ENCODE measurements at places on chromosomes 5 and 9.

DNA sequence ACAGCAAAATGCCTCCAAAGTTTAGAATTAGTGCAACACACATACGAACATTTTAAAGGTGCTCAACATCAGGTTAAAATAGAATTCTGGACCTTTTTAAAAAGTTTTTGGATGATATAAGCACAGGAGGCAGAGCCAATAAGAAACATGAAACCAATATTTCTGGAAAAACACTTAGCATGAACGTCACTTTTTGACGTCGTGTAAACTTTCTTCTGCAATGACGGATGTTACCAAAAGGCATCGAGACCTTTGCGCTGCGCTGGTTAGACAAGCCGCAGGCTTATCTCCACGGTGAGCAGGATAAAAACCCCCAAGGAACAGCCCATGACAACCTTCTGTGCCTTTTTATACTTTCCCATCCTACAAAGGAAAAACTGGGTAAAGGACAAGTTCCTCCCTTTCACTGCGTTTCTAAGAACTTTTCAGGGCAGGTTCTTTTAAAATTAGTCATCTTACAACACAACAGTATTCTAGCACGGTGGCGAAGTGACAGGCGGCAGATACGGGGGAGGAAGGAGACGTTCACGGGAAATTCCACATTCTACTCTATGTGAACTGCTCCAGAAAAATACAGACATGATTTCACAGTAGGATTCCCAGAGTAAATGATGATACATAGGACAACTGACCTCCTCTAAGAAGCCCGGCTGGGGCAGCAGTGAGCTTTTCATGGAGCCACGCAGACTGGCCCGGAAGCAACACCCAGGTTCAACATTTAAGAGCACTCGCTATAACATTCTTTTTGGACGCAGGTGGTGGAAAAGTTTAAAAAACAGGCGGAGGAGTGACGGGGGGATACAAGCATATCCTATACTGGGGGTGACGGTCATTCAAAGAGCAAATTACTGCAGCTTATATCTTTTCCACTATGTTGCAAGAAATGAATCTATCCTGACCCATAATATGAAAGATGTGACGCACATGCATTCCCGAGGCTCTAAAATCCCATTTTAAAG, 52.4 kb downstream of the USP20 start:
- no peak for DNase-seq

DNA sequence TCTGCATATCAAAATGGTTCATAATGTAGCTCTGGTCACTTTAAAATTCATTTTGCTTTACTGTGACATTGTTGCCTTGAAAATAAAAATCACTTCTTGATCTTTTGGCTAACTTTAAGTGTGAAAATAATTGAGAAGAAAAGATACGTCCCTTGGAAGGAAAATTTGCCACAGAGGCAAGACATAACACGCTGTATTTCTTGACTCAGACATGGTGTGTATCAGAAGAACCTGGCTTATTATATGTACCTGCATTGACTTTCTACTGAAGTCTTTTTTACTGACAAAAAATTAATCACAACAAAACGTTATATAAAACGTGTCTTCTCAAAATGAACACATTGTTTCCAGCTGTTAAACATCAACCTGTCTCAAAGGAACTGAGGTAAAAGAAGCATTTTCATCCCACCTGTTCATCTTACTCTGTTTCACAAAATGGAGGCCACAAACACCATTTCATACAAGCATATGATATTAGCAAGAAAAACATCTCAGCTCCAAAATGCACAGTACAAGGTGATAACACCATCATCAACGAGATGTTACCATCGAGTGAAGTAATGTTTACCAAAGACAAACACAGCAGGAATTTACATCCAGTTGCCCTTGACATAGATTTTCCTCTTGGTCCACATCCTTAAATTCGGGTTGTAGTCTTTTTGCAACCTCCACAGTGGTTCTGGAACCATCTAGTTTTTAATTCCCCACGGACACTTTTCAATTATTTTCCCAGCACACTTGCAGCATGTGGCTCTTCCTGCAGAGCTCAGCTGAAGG, 179.9 kb downstream of the GLIS3 start:
- no peak for DNase-seq

- DNase-seq, result no peak
Measured at GRCh38 chr5:22683050-22683449, 170.1 kb downstream of the CDH12 start.

DNA sequence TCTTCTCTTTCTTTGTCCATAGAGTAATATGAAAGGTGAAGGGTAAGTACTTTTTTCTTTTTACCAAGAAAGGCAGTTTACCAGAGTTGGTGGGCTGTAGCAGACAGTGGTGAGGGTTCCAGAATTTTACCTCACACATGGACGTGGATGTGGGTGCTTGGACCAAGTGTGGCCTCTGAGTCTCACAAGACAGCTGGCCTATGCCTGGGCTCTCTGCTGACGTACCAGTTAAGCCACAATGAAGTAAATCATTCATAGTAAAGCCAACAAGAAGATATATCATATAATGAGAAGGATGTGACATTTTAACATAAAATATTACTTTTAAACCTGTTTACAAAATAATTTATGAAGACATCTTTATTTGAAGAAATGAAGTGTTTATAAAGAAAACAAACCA, 106.0 kb downstream of the PRKACG start:
- no peak for DNase-seq

GRCh38 chr5:131854134-131854533, 57.3 kb upstream of the FNIP1 start:
- DNase-seq, result no peak

- peak; percentile 21 for DNase-seq
Measured at GRCh38 chr9:104808035-104808614, 44.2 kb downstream of the NIPSNAP3B start.

DNA sequence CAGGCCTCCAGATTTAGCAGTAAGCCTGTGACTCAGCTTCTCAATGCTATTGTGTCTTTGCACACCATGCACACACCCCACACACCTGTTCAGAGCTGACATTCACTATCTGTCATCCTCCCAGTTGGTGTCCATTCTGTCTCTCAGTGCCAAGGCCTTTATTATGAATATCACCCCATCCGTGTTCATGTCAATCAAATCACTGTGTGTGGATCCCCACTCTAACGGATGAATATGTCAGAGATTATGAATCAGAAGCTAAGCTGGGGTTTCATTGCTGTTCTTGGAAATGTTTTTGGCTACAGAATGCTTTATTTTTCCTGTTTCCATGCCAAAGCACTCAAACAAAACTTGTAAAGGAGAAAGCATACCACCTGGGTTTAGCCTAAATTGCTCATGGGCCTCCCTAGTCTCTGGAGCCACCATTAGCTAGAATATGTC, 9.4 kb upstream of the MAMDC2 start:
- DNase-seq, result no peak

GRCh38 chr5:143131972-143132371, 271.5 kb downstream of the NR3C1 start:
- DNase-seq, result no peak

DNA sequence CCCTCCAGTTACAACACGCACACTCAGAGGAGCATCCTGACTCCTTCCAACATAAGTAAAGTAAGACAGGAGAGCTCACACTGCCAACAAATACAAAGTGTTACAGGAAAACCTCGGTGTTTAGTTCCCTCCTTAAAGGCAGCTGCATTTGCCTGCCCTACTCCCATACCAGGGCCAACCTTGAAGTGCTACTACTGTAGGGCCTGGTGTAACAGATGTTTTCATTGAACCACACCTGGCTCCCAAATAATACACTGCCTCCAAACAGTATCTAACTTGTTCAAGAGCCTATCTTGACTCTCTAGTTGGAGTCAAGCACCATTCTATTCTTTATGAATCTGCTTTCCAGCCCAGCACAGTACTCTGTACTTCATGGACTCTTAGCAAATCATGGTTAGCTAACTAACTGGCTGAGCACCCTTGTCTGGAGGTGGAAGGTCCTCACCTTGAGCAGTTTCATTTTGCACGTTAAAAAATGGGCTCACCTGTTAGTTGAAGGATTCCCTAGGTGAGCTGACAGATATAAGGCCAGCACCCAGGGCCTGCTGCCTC, 34.6 kb downstream of the TTC39B start:
- no peak for DNase-seq

- no peak for DNase-seq
Measured at GRCh38 chr9:3238236-3238635, 287.6 kb downstream of the RFX3 start.

DNA sequence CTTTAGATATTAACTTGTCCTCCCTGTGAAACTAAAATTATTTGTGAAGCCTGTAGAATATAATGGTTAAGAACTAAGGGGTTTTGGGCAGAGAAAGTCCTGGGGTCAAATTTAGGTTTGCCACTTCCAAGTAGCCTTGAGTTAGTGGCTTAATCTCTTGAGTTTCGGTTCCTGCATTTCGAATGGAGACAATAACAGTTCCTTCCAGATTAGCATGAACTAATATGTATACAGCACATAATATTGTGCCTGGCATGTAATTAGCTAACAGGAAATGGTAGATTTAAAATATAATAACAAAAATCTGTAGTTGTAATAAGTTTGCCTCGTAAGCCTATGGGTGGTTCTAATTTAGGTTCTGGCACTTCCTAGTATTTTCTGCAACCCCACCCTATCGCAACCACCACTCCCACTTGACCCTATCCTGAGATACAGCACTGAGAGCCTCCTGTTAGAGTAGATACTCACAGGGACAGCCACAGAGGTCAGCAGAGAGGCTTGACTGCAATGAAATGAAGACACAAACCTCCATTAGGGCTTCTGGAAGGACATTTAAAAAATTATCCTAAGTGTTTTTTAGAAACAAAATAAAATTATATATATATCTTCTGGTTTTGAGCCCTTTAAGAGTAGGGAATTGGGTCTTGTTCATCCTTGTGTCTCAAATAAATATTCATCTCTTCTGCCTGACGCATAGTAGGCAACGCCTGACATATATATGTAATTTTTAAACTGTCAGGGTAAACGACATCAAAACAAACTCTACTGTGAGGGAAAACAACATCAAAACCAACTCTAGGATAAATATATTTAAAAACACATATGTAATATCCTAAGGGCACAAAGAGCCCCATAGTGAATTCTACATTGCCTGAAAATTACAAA, 8.5 kb downstream of the SPINK9 start:
- no peak for DNase-seq

- no peak for DNase-seq
Measured at GRCh38 chr5:56861893-56862485, 46.6 kb downstream of the MAP3K1 start.

DNA sequence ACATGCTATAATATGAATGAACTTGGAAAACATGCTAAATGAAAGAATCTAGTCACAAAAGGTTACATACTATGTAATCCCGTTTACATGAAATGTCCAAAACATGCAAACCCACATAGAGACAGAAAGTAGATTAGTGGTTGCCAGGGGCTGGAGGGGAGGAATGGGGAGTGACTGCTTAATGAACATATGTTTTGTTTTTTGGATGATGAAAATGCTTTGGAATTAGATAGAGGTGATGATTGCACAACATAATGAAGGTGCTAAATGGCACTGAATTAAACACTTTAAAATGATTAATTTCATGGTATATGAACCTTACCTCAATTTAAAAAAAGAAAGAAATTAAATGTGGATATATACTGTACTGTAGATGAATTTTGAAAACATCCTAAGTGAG, 17.6 kb upstream of the NDFIP1 start:
- DNase-seq, result no peak

DNA sequence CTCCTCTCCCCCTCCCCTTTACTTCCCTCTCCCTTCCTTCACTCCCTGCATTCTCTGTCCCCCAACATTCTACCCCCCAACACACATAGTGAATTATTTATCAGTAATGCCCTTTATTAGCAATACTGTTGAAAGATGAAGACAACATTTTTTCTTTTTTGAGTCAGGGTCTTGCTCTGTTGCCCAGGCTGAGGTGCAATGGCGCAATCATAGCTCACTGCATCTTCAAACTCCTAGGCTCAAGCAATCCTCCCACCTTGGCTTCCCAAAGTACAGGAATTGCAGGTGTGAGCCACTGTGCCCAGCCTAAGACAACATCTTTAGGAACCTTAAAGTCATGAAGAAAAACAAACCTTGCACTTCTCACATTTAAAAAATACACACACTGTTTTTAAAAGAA, 130.6 kb downstream of the ZNF462 start:
- DNase-seq, result no peak

- DNase-seq, result no peak
Measured at GRCh38 chr9:131554087-131554842, 8.9 kb downstream of the PRRT1B start.

DNA sequence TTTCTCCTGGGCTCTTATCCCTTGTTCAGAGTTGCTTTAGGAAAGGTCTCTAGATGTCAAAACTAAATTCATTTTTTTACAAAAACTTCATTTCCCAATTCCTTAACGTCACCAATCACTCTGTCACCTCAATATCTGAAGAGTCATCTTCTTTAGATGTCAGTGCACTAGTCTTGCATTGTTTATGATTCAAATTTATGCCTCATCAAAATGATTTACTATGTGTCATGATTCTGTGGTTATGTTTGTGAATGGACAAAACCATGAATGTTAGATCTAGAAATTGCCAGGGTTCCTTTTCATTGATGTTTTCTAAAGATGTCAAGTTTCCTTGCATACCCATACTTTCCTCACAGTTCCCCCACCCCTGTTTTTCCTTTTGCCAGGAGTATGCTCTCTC, 21.5 kb downstream of the CWC27 start:
- DNase-seq, result no peak

- peak; percentile 74 for DNase-seq
Measured at GRCh38 chr9:133478851-133479711, at the start of gene SLC2A6. Gene SLC2A6, minus strand, starts transcription at chr9:133479099. Its CDS starts 40 bp downstream, at chr9:133479059.

DNA sequence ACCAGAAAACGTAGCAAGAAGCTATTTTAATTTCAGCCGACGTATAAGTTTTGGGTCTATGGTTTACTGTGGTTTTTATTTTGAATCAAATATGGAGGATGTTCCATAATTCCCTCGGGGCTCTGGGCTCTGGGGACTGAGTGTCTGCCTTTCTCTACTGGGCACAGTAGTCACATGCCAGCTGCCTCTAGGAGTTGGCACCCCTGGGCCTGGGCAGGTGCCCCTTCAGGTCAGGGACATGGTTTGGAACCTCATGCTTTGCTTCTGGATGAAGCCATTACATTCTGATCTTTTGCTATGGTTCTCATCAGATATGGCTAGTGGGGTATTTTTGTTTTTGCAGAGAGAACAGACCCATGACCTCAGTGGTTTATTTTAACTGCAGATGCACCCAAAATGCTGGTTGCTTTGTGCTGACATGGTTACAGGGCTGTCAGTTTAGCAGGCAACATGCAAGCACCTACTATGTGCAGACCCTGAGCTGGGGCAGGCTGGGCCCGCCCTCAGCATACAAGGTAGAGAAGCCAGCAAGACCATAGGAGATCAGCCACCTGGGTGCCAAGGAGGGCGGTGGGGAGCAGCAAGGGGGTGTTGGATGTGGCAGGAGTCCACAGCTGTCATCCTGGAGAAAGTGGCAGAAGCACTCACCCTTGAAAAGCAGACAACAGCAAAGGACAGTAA, 54.5 kb upstream of the PSD2 start:
- no peak for DNase-seq

DNA sequence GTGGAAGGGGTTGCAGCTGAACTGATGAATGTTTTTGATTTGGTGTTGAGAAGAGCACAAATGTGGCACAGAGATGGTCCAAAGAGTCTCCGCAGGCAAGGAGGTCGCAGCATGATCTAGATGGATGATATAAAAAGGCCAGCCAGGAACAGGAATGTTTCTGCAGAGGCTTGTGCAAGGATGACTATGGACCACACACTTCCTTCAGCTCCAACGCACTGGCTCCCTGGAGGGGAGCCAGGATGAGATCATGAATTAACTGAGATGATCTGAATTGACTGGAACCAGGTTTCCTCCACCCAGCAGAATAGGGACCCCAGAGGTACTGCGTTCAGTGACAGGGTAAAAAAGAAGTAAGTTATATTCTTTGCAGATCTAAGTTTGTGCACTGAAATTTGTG, 89.0 kb downstream of the ARSB start:
- no peak for DNase-seq

GRCh38 chr5:89230178-89230577, 347.2 kb upstream of the MEF2C start:
- DNase-seq, result no peak

All from NCI-H2107 (cell line).